ENCODE measurements at places on chromosomes 7 and 10.

- DNase-seq = peak; percentile 23
Observed at GRCh38 chr7:130273081-130273932, 6.6 kb downstream of the CPA2 start.

DNA sequence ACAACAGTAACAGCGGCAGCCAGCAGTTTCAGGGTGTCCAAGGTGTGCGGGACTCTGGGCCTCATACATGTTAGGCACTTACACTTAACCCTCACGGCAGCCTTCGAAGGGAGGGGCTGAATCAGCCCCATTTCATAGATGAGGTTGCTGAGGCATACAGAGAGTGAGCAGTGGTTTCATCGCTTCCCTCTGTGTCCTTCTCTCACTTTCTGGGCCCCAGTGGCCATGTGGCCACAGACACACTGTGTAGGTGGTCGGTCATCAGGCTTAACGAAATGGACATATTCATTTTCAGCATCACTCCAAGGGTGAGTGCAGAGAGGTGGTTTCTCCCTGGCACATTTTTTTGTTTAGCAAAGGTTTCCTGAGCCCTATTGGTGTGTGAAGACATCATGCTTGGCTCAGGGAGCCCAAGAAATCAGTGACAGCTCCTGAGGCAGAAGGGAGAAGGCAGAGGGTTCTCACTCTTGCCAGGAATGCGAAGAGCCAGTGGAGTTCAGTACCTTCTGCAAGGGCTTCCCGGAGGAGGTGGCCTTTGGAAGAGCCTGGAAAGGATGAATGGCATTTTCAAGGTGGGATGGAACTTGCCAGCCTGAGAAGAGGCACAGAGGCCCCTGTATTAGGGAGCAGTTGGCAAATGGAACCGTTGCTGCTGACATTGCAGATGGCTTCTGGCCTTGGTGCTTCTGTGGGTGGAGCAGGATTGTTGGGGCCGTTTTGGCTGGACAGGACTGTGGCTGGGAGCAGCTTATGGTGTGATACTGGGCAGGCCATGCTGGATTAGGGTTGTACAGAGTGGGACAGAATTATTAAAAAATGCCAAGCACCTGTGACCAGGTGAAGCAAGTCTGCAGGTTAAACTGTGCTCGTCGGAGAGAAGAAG, 61.7 kb upstream of the PPIF start:
- no peak for DNase-seq

DNA sequence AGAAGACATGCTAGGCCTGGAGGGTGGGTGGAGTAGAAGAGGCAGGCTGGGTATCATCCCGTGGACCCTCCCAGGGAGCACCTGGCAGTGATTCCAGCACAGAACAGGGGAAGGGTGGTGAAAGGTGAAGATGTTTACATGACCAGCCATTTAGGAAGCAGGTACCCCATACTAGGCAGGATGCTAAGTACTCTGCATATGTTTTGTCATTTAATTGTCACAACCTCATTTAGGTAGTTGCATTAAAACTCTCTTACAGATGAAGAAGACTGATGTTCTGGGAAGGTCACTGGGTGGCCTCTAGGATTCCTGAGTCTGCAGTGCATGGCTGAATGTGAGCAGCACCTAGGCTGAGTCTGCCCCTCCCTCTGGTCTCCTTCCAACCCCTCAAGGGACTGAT, 15.2 kb downstream of the ITPRIP start:
- no peak for DNase-seq

GRCh38 chr7:106791526-106791925, 73.6 kb upstream of the PIK3CG start:
- no peak for DNase-seq

DNA sequence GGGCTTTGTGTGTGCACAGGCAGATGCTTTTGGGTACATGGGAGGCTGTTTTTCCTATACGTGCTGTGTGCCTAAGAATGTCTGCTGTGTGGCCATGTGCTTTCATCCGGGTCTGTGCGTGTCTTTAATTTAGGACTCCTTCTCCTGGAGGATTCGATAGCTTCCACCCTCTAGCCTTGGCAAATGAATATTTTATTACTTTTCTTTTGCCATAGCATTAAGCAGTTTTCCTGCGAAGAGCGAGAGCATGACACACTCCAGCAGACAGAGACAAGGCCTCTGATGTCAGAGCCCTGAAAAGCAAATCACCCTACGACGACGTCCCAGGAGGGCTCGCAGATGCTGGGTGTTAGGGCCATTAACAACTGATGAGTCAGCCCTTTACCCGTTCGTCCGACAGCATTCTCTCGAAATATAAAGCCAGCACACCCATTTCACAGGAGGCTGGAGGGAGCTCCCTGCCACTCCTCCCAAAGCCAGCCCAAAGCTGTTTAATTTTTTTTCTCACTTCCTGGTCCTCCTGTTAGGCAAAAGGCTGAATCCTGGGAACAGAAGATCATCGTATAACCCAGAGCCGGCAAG, 311.3 kb upstream of the ZMIZ1 start:
- DNase-seq = no peak

GRCh38 chr10:32955299-32955772, 2.7 kb downstream of the ITGB1 start:
- DNase-seq = no peak

DNA sequence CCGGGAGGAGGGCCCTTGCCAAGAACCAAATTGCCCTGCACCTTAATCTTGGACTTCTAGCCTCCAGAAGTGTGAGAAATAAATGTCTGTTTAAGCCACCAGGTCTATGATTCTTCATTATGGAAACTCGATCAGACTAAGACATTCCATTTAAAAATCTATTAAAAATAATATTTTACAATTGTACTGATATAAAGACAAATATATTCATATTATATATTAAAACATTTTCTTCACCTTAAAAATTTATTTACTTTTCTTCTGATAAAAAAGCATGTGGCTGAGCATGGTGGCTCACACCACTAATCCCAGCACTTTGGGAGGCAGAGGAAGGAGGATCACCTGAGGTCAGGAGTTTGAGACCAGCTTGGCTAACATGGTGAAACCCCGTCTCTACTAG, 72.4 kb upstream of the CHST15 start:
- no peak for DNase-seq

GRCh38 chr10:24415455-24416125, 206.7 kb downstream of the KIAA1217 start:
- DNase-seq = peak; percentile 91

GRCh38 chr7:108515013-108515412, 10.9 kb downstream of the PNPLA8 start:
- DNase-seq = no peak

- no peak for DNase-seq
Observed at GRCh38 chr10:80966326-80966986, 428.8 kb downstream of the SH2D4B start.

Measured in colonic mucosa (tissue), 4 donors.